ENCODE measurements at places on chromosomes 16 and 17. TPM values are rescaled to one million over a fixed set of nuclear protein-coding genes. Genes with fewer than 3 reads are reported as not detected.

DNA sequence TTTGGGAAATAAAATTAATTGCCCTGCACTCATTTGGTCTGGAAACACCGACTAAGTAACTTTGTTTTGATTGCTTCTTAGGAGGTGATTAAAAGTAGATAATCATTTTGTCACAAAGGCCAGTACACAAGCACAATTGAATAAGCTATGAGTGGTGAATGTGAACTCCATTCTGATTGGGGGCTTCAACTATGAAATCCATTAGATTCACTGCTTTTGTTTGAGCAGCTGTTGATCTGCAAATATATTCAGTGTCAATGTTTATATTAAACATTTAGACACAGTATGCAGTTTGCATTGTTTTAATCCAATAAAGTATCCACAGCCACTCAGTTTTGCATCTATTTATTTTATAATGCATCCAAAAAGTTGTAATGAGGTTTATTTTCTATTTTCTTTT is 817.5 kb downstream of the CDH11 start:
- no peak for DNase-seq
- no peak overlapping the region for H3K4me3 ChIP-seq
- no peaks in the 10 kb centered on the region for H3K36me3 ChIP-seq
- H3K27me3 ChIP-seq, result no peaks in the 10 kb centered on the region

DNA sequence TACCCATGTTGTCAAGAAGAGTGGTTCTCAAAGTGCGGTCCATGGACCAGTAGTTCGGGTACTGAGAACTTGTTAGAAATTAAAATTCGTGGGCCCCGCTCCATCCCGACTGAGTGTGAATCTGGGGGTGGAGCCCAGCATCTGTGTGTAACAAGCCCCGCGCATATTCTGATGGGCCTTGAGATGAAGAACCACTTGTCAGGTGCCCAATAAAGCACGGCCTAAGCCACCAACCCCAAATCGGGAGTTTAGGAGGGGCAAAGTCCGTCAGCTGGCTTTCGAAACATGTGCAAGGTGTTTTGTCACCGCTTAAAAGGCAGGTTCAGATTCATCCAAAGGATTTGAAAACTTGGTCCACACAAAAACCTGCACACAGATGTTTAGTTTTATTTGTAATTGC is 29.5 kb downstream of the PSMD12 start:
- H3K36me3 ChIP-seq, result peaks cover 42% of the 10 kb centered on the region

- H3K27ac ChIP-seq, result no peak overlapping the region
- no peak for DNase-seq
- H3K4me3 ChIP-seq, result no peak overlapping the region
- no peaks in the 10 kb centered on the region for H3K4me1 ChIP-seq
- no peaks in the 10 kb centered on the region for H3K27me3 ChIP-seq
- no peaks in the 10 kb centered on the region for H3K36me3 ChIP-seq
Measured at GRCh38 chr17:58308985-58309917, 19.3 kb downstream of the TSPOAP1 start.

- H3K4me1 ChIP-seq, result peaks cover 11% of the 10 kb centered on the region
- no peak overlapping the region for H3K4me3 ChIP-seq
- no peaks in the 10 kb centered on the region for H3K36me3 ChIP-seq
- peak; percentile 60 for DNase-seq
- H3K27ac ChIP-seq, result no peak overlapping the region
Measured at GRCh38 chr16:14496047-14496770, 133.9 kb downstream of the PARN start.

- H3K4me1 ChIP-seq, result peaks cover 6% of the 10 kb centered on the region
- H3K4me3 ChIP-seq, result no peak overlapping the region
- H3K27ac ChIP-seq, result no peak overlapping the region
- DNase-seq, result peak; percentile 62
- no peaks in the 10 kb centered on the region for H3K36me3 ChIP-seq
- H3K27me3 ChIP-seq, result no peaks in the 10 kb centered on the region
Measured at GRCh38 chr17:69460963-69461922, 46.7 kb downstream of the MAP2K6 start.

The WNK4 gene
- 3.3 TPM for total RNA-seq

DNA sequence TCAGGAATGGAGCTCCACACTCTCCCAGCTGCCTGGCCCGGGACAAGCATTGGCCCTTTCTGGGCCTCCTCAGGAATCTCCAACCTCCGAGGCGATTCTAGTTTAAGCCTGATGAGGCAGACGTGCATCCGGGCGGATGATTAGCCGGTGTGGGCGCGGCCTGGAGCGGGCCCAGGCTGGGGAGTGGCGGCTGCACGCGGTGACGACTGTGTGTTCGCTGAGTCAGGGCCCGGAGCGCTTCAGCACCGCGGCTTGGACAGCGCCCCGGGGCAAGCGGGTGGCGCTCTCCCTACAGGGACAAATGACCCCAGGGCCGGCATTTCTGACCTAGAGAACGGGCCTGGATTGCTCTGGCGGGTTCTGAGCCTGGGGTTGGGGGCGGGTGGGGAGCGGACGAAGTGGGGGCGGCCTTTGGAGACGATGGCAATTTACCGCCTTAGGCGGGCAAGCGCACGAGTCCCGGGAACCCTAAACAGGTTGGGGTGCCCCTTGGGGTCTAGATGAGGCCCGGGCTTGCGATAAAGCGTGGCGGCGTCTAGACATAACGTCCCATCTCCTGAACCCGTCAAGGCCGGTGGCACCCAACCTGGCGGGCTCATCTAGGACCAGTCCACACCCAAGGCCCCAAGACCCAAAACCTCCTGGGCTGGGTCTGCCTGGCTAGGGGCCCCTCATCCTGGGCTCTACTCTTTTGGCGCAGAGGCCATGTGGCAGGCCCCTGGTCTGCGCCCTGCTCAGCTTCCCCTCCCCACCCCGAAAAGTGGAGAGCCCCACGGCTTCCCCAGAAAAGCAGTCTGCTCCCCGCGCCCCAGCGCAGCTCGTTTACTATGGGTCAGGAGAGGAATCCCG is 22.3 kb upstream of the ZNHIT3 start:
- no peaks in the 10 kb centered on the region for H3K36me3 ChIP-seq
- H3K27me3 ChIP-seq, result peaks cover 67% of the 10 kb centered on the region
- peak; percentile 100 for DNase-seq
- H3K4me1 ChIP-seq, result no peaks in the 10 kb centered on the region
- H3K27ac ChIP-seq, result no peak overlapping the region

Data from endodermal cell (in vitro differentiated cells).